ENCODE measurements at places on chromosomes 7 and 10.

DNA sequence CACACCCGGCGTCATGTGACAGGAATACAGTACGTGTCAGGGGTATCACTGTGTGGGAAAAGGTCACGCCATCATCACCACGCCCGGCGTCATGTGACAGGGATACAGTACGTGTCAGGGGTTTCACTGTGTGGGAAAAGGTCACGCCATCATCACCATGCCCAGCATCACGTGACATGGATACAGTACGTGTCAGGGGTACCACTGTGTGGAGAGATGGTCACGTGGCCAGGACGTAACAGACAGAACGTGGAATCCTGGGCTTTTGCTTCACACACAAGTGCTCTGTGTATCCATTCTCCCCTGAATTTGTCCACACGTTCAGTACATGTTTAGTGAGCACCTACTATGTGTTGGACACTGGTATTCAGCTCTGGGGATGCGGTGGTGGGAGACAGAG is 34.5 kb upstream of the DIP2C start:
- no peak for DNase-seq

- DNase-seq = no peak
Measured at GRCh38 chr7:140314573-140315480, 83.5 kb downstream of the SLC37A3 start.

- no peak for DNase-seq
Measured at GRCh38 chr7:42552227-42552626, 315.2 kb upstream of the GLI3 start.

- no peak for DNase-seq
Measured at GRCh38 chr7:38428041-38428440, 154.6 kb upstream of the TARP start.

- DNase-seq = no peak
Measured at GRCh38 chr7:57449904-57450303, at the start of gene ZNF716. Gene ZNF716, plus strand, starts transcription at chr7:57450177. Its CDS starts 112 bp downstream, at chr7:57450289.

GRCh38 chr7:76369018-76369417 is 10.2 kb upstream of the YWHAG start:
- DNase-seq = no peak

DNA sequence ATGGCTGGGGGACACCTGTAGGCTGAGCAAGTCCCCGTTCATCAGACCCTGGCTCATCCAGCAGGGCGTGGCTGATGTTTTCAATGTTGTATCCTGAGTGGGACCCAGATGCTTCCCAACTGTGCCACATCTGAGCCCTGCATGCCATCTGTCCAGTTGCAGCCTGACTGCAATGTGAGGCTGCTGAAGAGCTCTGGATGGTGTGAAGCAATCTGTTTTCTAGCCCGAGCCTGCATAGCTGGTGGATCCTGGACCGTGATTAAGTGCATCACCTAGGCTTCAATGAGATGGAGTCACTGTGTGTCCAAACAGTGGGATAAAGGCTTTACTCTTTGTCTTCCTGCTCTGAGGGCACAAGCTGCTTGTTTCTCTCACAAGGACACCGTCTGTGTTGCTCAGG is 99.8 kb downstream of the TCF7L2 start:
- no peak for DNase-seq

- DNase-seq = peak; percentile 11
Measured at GRCh38 chr10:96292971-96293920, 11.0 kb upstream of the DNTT start.

- DNase-seq = no peak
Measured at GRCh38 chr7:51058764-51059163, 257.8 kb downstream of the COBL start.

GRCh38 chr7:24820730-24821044 is 63.4 kb upstream of the GSDME start:
- DNase-seq = no peak

DNA sequence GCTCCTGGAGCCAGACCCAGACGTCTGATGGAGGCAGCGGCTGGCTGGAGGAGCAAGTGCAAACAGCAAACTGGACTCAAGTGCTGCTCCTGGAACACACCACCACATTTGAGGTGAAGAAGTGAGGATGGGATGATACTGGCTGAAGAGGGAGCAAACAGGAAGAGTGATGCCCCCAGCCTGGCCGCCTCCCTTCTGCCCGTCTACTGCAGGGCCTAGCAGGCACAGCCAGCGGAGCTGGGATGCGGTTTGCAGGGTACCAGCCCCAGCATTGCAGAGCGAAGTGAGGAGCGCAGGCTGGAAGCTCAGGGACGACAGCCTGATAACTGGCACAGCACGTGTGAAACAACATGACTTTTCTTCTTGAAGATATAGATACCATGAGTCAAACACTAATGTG is 111.8 kb upstream of the ZNF32 start:
- no peak for DNase-seq

Data from activated CD4-positive, alpha-beta T cell treated with anti-CD3 and anti-CD28 coated beads for 48 hours (primary cell).